ENCODE measurements at places on chromosomes 4 and X. TPM values are rescaled to one million over a fixed set of nuclear protein-coding genes. Genes with fewer than 3 reads are reported as not detected.

IDH3G gene
- 49.9 TPM for total RNA-seq

GRCh38 chr4:79662651-79663050, 254.6 kb upstream of the GK2 start:
- DNase-seq, result no peak

GRCh38 chrX:121135488-121136207, 88.2 kb downstream of the GLUD2 start:
- DNase-seq, result no peak

DNA sequence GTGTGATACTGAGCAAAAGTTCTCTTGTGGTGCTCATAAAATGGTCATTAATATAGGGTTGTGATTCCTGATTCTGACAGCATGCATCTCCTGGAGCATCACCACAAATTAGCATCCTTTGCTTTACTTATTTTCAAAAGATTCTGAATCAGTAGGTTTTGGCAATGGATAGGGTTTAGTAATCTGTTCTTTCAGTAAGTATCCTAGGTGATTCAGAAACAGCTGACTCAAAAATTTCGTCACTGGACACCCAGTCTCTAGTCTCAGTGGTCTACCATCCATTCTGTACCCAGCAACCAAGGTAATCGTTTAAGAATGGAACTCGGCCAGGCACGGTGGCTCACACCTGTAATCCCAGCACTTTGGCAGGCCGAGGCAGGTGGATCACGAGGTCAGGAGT, 4.1 kb downstream of the CBLL2 start:
- no peak for DNase-seq

DNA sequence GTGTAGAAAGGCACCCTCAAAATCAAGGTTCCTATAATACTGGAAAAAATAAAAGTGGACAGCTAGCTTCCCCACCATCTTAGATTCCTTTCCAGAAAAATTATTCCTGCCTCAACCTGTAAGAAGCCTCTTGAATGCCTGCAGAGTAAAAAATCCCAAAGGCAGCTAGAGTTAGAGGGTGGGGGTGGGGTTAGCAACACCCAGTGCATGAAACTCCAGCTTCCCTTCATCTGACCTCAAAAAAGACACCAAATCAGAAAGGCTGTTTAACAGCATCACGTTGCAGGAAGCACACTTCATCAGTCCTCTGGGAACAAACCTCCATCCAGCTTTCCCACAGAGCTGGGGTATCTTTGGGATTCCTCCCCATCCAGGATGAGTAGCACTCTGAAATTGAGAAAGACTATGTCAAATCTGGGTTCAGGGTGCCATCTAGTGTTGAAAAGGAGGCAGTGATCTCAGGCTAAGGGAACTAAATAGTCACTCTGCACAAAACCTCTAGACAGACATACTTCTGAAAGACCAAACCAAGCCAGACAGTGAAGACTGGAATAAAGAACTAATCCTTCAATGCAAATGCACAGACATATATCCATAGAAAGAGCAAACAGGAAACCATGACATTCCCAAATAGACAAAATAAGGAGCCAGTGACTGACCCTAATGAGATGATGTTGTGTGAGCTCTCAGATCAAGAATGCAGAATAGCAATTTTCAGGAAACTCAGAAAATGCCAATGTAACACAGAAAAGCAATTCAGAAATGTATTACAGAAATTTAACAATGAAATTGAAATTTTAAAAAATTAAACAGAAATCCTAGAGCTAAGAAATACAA, 97.9 kb downstream of the ARHGEF9 start:
- peak; percentile 15 for DNase-seq

DNA sequence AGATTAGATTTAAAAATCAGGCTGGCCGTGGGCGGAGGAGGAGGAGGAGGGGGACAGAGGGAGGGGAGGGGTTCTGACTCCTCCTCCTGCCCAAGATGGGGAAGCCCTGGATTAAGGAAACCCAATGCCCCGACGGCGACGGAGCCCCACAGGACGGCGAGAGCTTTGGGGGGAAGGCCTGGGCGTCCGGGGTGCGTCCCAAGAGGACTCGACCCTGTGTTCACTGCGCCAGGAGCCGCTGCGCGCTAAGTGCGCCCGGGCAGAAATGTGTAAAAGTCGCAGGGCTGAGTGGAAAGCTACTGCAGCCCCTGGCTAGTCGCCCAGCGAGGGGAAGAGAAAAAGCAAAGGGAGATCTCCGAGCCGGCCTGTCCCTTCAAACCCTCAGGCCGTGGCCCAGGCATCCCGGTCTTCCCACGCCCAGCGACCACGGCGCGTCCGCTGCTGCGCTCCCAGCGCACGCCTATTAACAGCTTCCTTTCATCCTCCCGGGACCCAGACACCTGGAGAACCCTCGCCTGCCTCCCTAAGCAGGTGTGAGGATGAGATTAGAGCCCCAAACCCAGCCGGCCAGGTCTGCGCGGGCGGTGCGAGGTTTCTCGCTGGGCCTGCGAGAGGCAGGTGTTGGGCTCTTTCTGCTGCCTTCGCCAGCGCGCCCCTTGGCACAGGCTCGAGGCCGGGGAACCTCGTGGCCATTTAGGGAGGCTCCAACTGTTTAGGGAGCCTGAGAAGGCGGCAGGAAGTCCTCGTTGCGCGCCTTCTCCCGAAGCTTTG, 1.4 kb upstream of the RPS6KA3 start:
- peak; percentile 22 for DNase-seq

DNA sequence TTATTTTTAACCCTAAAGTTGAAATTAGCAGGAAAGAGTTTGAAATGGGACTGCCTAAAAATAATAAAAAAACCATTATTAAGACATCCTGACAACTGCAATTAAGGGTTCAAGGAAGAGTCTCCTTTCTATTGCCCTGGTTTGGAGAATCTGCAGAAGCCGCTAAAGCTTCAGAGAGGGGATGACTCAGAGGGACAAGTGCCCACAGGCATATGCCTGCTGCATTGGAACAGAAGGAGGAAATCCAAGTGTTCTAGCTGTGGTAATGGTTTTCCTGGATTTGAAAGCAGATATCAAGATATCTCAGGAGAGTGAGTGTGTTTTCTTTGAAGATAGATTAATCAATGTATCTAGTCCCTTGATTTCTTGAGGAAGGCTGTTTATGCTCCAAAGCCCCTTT, 235.1 kb upstream of the TAPT1 start:
- DNase-seq, result no peak
